ENCODE measurements at places on chromosomes 16 and 17.

DNA sequence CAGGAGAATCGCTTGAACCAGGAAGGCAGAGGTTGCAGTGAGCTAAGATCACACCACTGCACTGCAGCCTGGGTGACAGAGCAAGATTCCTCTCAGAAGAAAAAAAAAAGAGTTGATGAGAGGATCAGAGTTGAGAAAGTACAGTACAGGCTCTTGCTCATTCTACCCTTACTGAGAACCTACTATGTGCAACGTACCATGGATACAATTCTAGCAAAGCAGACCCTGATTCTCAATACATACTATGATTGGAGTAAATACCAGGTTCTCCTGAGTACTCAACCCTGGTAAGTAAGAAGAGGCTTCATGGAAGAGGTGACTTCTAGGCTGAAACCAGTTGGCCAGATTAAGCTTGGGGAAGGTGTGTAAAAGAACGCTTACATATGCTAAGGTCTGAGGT, 1.2 kb downstream of the RFFL start:
- no peak for DNase-seq

DNA sequence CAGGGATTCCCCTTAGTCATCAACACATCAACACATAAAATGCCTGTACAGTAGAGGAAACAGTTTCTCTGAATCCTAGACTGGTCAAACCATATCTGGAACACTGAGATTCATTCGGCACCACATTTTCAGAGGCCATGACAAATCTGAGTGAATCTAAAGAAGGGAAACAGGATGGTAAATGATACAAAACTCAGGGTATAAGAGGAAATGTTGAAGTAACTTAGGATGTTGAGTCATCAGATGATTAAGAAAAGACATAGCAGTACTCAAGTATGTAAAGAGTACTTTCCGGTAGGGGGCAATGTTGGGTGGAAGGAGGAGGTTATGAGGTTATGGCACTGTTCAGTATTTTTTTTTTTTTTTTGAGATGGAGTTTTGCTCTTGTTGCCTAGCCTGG, 358.5 kb upstream of the PMFBP1 start:
- DNase-seq = no peak

- no peak for DNase-seq
Observed at GRCh38 chr16:4874666-4875065, 27.4 kb downstream of the UBN1 start.

DNA sequence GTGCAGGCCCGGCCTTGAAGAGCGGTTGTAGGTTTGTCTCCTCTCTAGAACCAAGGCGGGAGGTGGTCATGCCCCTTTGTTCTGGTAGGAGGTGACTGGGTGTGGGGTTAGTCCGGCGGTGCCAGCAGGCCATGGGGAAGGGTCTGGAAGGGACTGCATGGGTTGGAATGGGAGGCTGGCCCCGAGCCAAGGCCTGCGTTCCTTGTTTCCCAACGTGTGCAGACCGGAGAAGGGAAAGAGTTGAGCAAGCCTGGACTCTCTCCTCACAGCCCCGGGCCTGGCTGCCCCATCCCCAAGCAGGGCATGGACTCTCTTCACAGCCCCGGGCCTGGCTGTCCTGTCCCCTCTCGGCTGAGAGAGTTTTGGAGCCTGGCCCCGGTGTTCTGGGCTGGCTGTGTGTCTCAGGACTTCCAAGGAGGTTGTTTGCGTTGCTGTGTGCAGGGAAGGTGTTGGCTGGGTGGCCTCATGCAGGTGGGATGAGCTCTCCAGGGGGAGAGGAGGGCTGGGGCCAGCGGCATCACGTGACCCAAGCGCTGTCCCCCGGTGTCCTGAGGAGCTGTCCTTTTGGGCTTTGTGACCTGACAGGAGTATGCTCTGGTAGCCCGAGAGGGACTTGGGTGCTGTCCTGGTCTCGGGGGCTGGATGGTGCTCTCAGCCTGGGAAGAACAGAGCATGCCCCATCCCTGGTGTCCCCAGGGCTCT, 2.6 kb downstream of the CACNA1H start:
- no peak for DNase-seq

- DNase-seq = no peak
Observed at GRCh38 chr17:79541056-79541850, 69.6 kb downstream of the RBFOX3 start.

DNA sequence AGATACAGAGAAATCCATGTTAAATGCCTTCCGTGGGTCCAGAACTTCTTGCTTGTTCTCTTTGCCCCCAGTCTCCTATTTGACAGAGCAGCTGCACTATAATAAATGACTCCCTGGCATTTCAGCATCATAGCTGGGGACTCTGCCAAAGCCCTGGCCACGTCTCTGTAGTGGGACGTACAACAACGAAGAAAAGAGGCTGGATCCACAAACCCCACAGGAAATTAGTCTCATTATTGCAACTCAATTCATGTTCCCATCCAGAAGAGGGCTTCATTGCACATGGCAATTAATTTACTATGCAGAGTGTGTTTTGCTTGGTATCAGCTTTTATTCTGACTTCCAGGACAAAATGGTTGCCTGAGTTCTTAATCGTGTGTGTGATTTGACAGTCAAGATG, 121.3 kb downstream of the CDH13 start:
- peak; percentile 53 for DNase-seq

- no peak for DNase-seq
Observed at GRCh38 chr17:68396226-68397107, 60.8 kb downstream of the WIPI1 start.

GRCh38 chr16:82585675-82586074, 41.1 kb upstream of the CDH13 start:
- DNase-seq = no peak

DNA sequence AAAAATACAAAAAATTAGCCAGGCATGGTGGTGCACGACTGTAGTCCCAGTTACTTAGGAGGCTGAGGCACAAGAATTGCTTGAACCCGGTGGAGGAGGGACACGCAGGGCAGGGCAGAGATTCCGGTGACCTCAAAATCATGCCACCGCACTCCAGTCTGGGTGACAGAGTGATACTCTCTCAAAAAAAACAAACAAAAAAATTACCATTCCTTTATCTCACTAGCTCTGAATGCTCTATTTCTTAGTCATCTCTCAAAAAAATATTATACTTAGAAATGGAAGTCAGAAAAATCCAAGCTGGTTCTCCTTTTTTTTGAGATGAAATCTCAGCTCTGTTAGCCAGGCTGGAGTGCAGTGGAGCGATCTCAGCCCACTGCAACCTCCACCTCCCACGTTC, 40.8 kb downstream of the SPOP start:
- DNase-seq = no peak

DNA sequence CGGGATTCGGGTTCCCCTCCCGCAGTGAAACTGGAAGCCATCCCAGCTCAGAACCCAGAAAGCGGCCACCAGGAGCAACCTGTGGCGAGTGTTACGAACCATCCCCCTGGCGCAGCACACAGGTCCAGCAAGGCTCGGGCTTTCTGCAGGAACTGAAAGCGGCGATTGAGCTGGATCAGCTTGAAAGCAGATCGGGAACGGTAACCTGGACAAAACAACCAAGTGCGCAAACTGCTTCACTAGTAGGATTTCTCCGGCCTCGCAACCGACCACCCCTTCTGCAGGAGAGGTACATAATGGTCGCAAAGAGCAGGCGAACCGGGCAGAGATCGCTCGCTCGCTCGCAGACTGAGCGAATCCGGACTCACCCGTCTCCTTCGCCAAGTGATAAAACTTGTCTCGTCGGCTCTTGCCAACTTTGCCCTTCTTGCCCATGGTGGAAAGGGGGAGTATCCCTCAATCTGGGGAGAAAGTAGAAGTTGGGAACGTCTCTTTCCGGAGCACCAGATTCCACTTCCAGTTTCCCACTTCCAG, 696 bp upstream of the PSMC5 start:
- DNase-seq = no peak
